ENCODE measurements at places on chromosomes 3 and 15.

DNA sequence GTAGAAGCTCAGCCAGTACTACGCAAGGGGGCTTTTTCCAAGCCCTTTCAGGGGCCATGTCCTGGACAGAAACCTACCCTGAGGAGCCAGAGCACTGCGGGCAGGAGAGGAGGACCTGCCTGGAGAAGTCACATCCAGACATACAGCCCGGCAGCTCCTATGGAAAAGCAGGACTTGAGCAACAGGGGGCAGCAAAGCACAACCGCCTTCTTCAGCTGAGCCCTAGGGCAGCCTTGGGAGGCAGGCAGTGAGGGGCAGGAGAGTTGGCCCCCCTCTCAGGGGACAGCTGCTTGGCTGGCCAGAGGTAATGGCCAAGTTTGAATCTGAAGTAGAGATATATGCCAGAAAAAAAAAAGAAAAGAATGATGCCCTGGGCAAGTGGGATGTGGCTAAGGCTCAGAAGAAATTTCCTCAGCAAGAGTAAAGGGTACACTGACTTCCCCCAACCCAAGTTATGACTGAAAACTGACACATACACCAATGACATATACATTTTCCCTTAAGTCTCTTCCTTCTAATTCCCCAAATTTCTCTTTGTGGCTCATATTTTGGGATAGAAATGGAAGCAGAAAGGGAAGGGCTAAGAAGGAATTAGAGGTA, 56.9 kb downstream of the CYP19A1 start:
- peak; percentile 65 for DNase-seq

DNA sequence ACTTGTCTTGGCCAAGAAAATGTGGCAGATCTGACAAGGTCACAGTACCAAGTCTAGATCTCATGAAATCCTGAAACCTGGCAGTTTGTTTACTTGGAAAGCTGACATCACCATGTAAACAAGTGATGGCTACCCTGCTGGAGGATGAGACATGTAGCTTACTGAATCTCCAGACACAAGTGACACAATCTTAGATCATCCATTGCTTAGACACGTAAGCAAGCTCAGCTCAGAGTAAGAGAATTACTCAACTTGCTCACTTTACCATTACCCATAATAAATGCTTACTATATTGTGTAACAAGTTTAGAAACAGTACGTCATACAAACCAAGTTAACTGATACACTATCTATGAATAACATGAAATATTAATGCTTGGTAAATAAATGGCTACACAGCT, 263.8 kb downstream of the TBC1D5 start:
- peak; percentile 82 for DNase-seq

DNA sequence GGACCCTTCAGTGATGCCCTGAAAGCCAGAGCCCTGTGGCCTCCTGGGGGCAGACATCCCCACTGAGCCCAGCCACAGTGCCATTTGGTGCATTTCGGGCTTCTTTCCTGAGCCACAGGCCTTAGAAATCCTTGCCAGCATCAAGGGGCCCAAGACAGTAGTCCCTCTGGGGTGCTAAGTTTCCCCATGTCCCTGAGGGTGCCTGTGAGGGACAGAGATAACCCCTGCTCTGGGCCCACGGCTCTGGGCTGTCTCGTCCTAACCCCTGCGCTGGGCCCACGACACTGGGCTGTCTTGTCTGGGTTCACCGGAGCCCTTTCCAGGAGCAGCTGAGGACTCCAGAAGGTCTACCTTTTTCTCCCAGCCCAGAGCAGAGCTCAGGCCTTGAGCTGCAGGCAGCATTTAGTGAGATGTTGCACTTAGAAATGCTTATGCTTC, 45.1 kb upstream of the FGD5 start:
- no peak for DNase-seq

DNA sequence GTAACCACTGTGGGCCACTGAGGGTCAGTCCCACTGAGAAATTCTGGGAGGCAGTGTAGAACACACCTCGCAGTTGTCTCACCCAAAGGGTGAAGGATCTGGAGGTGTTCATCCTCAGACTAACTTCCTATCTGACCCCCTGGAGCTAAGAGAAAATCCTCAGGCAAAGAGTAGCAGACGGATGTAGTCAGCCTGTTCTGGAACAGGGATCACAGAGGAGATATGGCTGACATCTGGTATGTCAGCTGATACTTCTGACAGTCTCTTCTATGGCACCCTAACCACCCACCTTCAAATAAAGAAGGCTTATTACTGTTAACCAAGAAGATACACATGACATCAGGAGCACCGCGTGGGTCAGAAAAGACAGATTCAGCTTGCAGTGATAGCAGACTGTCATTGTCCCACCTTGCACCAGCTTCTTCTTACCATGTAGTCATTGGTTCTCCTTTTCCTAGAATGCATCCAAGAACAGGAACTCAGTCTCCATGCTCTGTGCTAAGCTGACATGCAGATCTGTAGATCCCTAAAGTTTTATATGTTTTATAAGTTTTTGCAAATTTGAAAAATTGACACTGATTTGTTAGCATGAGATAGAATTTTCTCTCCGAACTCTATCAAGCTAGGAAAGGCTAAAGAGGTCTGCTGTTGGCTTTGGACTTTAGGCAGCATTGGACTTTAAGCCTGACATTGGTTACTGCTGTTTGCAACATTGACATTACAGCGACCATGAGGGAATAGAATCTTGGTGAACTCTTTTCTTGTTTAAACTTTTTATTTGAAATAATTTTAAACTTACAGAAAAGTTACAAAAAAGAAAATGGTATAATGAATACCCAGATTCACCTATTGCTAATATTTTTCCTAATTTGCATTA, 60.4 kb downstream of the KBTBD12 start:
- DNase-seq = no peak

DNA sequence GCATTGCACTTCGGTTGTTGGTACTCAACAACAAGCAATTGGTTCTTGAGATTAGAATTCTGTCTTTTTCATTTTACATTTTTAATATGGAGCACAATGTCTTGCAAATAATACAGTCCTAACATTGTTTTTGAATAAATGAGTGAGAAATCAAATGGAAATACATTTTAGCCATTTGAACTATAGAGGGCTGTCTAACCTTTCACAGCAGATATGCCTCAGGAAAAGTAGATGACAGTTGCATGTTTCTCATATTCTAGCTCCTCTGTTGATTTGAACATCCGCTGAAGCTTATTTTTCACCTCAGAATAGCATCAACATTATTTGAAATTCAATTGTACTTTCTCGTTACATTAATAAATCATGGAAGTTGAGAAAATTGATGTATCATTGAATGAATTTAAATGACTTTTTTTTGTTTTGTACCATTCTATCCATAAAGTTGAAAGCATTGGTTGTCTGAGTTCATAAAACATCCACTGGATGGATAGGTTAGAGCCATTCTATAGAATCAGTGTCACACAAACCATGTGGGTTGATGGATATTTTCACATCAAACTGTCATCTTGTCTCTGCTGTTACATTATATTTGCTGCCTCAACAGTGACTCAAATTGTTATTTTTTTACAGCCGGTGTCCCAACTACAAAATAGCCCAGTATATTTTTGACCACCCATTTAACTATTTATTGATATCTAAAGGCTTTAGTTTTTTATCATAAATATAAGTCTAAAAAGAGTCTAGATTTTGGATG, 928.3 kb downstream of the NSUN3 start:
- DNase-seq = no peak

- DNase-seq = no peak
Measured at GRCh38 chr15:72389231-72389630, 8.9 kb upstream of the TMEM202 start.

GRCh38 chr3:138435840-138436239, 1.4 kb downstream of the ESYT3 start:
- DNase-seq = no peak

- DNase-seq = peak; percentile 74
Measured at GRCh38 chr3:111801693-111802092, 57.4 kb upstream of the PHLDB2 start.

Data from fibroblast of gingiva (primary cell).